ENCODE measurements at places on chromosomes 2 and 18.

DNA sequence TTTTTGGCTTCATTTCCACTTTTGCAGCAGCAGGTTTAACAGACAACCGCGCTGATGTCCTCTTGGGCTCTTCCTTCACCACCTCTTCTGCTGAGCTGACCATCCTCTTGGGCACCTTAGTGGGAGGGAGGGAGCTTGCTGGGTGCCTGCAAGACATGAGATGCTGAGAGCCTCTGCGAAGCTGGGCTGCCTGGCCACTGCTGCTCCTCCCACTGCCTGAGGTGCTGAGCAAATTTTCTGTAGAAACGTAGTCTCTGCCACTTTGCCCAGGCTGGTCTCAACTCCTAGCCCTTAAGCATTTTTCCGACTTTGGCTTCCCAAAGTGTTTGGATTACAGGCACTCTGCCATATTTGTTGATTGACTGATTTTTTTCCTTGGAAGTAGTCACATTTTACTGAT, 422.2 kb upstream of the MC4R start:
- DNase-seq = no peak

- DNase-seq = no peak
These were observed 187.3 kb downstream of the VAPA start for GRCh38 chr18:10100941-10101701.

DNA sequence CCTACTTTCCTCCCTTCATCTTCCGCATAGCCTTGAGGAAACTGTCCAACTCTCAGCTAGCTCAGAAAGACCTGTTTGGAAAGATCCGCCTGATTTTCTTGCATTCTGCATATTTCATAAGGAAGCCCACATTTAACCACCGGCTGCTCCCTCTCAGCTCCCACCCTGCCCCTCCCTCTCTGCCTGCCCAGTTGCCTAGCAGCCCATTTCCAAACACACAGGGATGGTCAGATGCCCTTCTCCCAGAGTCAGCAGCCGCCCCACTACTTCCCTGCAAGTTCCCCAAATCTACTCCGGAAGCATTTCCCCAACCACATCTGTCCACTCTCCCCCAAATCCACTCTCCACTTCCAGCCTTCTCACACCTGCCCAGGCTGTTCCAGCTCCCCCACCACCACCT, 96.0 kb downstream of the TNS1 start:
- DNase-seq = no peak

GRCh38 chr2:119849838-119850565, 90.3 kb downstream of the PTPN4 start:
- DNase-seq = no peak

DNA sequence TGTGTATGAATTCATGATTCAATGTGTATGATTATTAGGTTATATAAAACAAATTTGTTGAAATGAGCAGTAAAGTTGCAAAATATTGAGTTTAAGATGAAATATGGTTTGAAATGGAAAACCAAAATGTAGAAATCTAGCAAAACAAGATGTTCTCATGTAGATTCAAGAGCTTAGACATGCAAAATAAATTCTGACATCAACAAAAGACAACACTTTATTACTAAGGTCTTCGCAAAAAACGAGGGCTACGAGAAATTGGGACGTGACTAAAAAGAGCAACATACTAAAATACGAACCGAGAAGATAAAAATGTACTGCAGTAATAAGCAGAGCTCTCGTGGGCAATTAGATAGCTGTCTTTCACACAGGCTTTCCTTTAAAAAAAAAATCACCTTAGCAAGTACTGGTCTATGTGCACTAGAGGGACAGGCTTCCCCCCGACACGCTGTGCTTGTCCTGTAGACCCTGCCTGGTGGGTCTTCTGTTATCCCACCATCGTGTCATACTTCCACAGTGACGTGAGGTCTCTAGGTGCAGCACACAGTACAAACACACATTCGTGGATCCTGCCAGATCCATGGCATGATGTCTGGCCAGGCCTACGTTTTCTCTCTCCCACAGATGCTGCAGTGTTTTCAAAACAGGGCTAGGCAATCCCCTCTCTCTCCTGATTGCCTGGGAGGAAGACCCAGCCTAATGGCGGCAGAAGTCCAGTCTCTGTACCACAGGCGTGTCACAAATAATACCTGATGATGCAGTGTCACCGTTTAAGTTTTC, 240.8 kb downstream of the TCF4 start:
- no peak for DNase-seq

- no peak for DNase-seq
These were observed 568.7 kb downstream of the METTL4 start for GRCh38 chr18:2002604-2003003.

- DNase-seq = no peak
These were observed 7.4 kb downstream of the ASXL3 start for GRCh38 chr18:33585431-33585775.

- DNase-seq = no peak
These were observed 16.3 kb downstream of the SLC8A1 start for GRCh38 chr2:40435426-40436092.

- DNase-seq = no peak
These were observed 46.7 kb downstream of the ARHGAP28 start for GRCh38 chr18:6776188-6776587.

- no peak for DNase-seq
These were observed 250.2 kb downstream of the OTX1 start for GRCh38 chr2:63300835-63301234.

- DNase-seq = no peak
These were observed 134.5 kb upstream of the CAB39 start for GRCh38 chr2:230578106-230578505.

GRCh38 chr2:168157926-168158325, 89.5 kb downstream of the STK39 start:
- DNase-seq = peak; percentile 8

GRCh38 chr2:232891621-232892071, 21.6 kb downstream of the SNORC start:
- no peak for DNase-seq

DNA sequence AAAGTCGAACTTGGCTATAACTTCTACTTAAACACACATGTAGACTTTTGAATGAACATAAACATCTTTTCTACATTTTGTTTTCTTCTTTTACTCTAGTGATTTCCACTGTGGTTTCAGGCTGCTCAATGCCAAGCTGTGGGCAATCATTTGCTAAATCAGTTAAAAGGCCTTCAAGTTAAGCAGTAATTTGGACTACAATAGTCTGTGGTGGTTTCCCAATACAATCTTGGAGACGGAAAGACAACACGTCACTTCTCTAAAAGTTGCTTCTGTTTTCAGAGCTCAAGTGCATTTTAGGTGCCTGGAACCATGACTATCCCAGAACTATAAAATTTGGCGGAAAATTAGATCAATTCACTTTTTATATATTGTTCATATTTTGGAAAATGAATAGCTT, 69.4 kb downstream of the TXNL1 start:
- no peak for DNase-seq

GRCh38 chr18:424071-424661, 76.3 kb downstream of the COLEC12 start:
- DNase-seq = no peak

DNA sequence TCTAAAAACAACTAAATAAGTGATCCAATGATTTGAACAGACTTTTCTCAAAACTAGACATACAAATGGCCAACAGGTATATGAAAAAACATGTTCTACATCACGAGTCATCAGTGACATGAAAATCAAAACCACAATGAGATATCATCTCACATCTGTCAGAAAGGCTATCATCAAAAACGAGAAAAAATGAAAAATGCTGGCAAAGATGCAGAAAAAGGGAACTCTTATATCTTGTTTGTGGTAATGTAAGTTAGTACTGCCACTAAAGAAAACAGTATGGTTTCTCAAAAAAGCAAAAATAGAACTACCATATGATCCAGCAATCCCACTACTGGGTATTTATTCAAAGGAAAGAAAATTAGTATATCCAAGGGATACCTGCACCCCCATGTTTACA, 255.3 kb upstream of the FBXO11 start:
- DNase-seq = no peak

DNA sequence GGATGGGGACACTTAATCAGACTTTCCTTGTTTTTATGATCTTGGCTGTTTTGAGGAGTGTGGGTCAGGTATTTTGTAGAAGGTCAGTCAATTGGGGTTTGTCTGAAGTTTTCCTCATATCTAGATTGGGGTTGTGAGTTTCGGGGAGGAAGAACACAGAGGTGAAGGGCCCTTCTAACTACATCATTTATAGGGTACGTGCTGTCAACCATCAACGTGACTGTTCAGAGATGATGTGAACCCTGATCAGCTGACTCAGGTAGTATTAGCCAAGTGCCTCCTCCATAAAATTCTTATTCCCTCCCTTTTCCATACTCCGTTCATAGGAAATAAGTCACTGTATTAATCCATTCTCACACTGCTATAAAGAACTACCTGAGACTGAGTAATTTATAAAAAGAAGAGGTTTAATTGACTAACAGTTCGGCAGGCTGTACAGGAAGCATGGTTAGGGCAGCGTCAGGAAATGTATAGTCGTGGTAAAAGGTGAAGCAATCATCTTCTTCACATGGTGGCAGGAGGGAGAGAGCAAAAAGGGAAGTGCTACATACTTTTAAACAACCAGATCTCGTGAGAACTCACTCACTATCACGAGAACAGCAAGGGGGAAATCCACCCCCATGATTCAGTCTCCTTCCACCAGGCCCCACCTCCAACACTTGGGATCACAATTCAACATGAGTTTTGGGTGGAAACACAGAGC, 547.1 kb upstream of the LINC00305 start:
- DNase-seq = no peak

- no peak for DNase-seq
These were observed 102.3 kb upstream of the GULP1 start for GRCh38 chr2:188189356-188189755.

- DNase-seq = no peak
These were observed 18.8 kb downstream of the CYP26B1 start for GRCh38 chr2:72128843-72129227.

GRCh38 chr2:120561379-120562035, 174.2 kb upstream of the GLI2 start:
- DNase-seq = no peak

DNA sequence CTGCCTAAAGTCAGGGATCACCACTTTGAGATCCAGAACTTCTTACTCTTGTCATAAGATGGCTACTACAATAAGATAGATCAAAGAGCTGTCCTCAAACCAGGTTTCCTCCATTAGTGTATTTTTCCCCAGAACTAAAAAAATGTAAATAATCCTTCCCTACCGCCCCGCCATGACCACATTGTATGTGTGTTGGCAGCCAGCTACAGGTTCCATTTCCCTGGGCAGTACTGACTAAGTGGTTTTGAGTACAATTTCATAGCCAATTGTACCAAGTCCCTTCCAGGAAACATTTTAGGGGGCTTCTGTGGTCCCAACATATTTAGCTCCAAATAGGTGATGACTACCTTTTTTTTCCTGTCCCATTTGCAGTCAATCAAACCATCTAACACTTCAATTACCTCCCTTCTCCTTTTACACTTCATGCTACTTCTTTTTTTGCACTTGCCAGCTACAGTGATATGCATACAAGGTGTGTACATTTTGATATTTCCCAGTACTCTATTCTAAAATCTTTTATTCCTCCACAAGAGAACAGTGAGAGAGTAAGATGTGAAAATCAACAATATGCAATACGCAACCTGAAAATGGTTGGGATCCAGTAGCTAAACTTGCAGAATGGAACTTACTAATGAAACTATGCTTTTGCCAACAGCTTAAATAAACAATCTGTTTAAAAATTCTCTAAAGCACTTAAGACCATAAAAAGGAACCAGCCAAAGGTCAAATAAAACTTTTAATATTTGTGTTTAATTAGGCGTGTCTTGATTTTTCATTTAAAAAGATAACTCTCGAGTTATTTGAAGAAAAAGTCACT, 3.9 kb downstream of the PUM2 start:
- no peak for DNase-seq

DNA sequence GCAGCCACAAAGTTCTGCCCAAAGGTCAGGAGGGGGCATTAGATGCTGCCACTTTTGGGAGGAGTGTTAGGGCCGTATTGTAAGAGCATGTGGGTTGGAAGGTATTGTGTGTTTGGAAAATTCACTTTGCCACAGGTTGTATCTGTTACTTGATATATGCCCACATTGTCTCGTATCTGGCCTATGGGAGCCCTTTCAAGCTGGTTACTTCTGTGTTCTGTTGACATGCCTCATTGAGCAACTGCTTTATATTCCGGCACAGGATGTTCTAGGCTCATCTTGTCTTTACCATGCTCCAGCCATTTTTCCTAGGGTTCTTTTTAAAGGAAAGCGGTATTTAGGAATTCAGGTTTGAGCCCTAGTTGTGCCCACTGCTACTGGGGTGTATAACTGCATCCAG, 6.0 kb downstream of the ADNP2 start:
- DNase-seq = no peak

DNA sequence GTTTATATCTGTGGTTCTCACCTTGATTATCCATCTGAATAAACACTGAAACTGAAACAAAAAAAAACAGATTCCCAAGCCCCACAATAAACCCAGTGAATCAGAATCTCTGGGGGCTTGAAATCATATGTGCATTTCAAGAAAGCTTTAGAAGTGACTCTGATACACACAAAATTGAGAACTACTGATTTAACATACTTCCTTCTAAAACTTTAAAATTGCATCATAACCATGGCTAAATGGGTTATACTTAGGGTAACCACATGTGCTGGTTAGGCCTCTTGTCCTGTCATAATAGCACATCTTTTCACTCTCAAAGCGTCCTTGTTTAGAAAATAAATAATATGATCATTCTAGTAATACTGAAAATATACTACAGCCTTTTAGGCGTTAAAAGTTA, 100.9 kb downstream of the ATAD2B start:
- DNase-seq = no peak

DNA sequence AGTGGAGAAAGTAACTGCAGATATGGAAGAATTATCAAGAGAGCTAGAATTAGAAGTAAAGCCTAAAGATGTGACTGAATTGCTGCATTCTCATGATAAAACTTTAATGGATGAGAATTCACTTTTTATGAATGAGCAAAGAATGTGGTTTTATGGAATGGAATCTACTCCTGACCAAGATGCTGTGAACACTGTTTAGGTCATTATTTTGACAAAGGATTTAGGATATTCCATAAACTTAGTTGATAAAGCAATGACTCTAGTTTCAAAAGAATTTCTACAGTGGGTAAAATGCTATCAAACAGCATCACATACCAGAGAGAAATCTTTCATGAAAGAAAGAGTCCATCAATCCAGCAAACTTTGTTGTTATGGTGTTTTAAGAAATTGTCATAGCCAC, 1317.7 kb upstream of the ACVR2A start:
- no peak for DNase-seq
